GM12891 (cell line): ENCODE measurements at places on chromosomes 5 and 9.

DNA sequence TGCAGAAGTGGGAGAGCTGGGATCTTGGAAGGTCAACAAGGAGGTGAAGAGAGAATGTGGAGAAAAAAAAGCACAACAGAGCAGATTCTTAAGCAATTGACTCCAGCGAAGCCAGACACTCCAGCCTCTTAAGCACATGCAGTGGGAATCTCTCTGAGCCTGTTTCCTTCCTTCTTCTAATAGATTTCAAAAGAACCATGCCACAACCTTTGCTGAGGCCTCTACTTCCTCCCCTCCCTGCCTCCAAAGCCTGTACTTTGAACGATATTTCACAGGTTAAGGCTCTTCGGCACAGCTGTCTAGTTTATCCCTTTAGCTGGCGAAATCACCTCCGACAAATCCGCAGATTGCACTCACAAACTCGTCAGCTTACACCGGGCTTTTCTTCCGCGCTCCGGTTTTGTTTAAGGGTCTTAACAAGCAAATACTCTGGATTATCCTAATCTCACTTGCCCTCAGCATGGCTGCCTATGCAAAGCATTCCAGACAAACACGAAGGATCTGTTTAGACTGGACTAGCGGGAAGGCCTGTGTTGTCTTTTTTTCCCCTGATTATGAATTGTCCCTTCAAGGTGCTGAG is 211.6 kb upstream of the PANK3 start:
- no peak for DNase-seq

- DNase-seq, result no peak
These were observed 46.7 kb downstream of the TRIP13 start for GRCh38 chr5:939368-939767.

- no peak for DNase-seq
These were observed 63.5 kb upstream of the HAND1 start for GRCh38 chr5:154541553-154541952.

GRCh38 chr5:67164856-67165525 is 31.6 kb downstream of the CD180 start:
- DNase-seq, result no peak

DNA sequence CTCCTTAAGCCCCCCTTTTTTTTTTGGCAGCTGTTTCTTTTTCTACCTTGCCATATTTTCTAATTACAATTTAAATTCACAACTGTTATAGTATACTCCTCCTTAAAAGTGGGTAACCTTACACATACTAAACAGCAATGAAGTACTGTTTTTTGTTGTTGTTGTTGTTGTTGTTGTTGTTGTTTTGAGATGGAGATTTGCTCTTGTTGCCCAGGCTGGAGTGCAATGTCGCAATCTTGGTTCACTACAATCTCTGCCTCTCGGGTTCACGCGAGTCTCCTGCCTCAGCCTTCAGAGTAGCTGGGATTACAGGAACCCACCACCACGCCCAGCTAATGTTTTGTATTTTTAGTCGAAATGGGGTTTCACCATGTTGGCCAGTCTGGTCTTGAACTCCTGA is 669.1 kb upstream of the CDH6 start:
- no peak for DNase-seq

GRCh38 chr9:108367188-108367587 is 488.6 kb downstream of the ACTL7B start:
- DNase-seq, result no peak

- no peak for DNase-seq
These were observed 6.4 kb upstream of the SLC6A7 start for GRCh38 chr5:150183436-150183835.

- DNase-seq, result no peak
These were observed 828.9 kb downstream of the TLR4 start for GRCh38 chr9:118533101-118533500.

DNA sequence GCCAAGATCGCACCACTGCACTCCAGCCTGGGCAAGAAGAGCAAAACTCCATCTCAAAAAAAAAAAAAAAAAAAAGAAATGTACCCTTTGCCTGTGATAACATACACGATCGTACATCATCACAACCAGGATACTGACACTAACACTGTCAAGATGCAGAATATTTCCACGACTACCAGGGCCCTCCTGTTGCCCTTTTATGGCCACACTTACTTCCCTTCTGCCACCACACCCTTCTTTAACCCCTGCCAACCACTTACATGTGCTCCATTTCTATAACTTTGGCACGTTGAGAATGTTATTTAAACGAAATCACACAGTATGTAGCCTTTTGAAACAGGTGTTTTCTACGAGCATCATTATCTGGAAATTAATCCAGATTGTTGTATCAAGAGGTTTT is 69.0 kb upstream of the OTULINL start:
- no peak for DNase-seq

GRCh38 chr5:116343961-116344360 is 230.7 kb downstream of the SEMA6A start:
- DNase-seq, result no peak

DNA sequence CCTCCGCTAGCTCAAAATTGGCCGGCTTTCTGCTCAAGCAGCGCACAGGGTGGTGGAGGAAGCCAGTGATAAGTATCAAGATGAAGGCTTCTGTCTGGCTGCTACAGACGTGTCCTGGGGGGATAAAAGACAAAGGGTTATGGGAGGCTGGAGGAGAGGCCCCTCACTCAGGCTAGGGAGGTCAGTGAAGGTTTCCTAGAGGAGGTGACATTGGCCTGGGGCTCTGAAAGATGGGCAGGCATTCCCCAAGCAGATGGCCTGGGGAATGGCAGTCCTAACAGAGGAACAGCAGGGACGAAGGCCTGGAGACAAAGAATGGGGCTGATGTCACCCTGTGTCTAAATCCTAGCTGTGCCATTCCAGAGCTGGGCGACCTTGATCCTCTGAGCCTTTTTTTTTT is 32.3 kb downstream of the OLFML2A start:
- DNase-seq, result no peak

GRCh38 chr5:171137768-171138525 is 171.1 kb upstream of the TLX3 start:
- DNase-seq, result no peak

DNA sequence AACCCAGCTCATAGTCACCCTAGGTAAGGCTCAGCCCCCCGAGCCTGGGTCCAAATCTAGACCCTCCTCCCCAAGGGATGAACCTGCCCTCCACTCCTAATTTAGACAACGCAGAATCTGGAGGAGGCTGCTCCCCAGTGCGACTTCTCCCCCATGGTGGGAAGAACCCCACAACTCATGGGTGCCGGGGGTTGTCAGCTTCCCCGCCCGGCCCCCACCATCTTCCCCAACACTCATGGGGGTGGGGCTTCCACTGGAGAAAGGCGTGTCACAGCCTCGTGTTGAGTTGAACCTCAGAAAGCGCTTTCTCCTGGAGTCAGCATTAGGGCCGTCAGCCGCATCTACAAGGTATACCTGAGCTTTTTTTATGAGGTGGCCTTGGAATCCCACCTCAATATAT is 66.9 kb downstream of the IRX2 start:
- DNase-seq, result no peak

GRCh38 chr5:168227001-168227400 is 64.4 kb upstream of the WWC1 start:
- no peak for DNase-seq

- peak; percentile 26 for DNase-seq
These were observed 495 bp downstream of the OSTF1 start for GRCh38 chr9:75088646-75089372.

- DNase-seq, result no peak
These were observed 20.9 kb downstream of the TRAF2 start for GRCh38 chr9:136907011-136907914.

- DNase-seq, result no peak
These were observed 1110.1 kb upstream of the CDH10 start for GRCh38 chr5:25754895-25755294.

DNA sequence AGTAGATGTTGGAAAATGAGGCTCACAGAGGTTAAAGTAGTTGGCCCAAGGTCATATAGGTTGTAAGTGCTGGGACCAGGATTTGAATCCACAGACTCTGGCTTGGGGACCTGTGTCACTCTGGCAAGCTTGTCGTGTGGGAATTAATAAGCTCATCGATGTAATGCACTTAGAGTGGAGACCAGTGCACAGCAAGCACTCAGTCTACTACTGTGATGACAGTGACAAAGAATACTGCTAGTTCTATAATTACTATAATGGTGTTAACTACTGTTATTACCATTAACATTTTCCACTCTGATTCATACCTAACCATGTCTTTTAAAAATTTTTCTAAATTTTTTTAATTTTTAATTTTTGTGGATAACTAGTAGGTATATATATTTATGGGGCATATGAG is 12.8 kb downstream of the PAM start:
- DNase-seq, result no peak

GRCh38 chr5:56686337-56687195 is 128.8 kb upstream of the MAP3K1 start:
- no peak for DNase-seq

GRCh38 chr5:95939465-95939864 is 22.2 kb downstream of the ELL2 start:
- no peak for DNase-seq

GRCh38 chr5:54670281-54670680 is 152.7 kb downstream of the SNX18 start:
- no peak for DNase-seq

DNA sequence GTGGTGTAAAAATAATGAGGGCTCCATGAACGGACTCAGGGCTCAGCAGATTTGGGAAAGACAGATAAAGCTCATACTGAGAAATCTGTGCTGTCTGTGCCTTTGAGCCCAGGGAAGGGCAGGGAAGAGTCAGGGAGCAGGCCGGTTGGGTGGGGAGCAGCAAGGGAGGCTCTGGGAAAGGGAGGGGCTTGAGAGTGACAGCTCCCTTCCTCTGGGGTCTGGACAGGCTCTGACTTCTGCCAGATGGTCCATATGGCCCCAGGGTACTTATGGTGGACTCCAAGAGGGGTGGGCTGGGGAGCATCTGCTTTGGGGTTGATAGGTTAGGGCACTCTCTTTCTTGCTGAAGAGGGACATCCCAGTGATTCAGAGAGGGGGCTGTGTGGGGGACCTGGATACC is 2.1 kb downstream of the NPR2 start:
- no peak for DNase-seq

DNA sequence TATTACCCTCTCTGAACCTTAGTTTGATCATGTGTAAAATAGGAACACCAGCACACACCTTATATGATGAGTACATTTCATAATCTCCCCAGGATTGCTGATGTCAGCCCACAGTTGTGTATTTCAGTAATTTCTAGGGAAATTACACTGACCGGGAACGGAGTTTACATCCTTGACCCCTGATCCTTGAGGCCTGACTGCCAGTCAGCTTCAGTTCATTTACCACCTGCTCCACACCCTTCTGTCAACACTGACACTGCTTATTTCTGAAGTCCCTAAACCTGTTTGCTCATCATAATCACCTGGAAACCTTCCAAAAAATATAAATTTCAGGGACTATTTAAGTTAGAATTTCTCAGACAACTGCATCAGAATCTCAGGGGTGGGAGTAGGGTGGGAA is 55.3 kb downstream of the ZNF622 start:
- DNase-seq, result no peak

- no peak for DNase-seq
These were observed 40.9 kb downstream of the TRIO start for GRCh38 chr5:14184082-14184481.

DNA sequence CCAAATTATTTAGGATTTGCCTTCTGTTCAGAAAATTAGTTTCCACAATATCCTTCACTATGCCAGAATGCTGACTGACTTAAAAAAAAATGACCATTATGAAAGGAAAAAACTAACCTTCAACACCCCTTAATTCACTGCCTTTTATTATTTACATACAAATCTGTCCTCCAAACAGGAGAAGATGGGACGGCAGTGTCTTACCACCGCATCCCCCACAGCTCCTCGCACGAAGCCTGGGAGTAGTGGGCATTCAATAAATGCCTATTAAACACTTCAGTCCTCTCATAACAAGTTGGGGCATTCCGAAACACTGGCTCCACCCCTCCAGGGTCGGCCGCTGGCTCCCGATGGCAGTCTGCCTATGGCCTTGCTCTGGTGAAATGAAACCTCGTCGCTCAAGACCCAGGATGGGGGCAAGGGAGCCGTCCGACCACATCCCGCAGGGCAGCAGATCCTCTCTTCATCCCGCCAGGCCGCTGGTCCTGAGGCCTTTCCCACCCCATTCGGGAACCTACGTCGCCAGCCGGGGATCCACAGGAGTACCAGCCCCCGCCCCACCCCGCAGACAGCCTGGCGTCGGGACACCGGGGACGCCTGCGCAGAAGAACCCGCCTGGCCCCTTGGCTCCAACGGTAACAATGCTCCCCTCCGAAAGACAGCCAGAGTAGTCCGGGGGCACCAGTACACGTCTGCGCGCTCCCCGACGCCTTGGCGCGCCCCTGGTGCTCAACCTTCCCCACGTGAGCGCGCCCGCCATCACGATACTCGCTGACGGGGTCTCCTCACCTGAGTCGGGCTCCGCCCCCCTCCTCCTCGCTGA is 613 bp downstream of the ZBTB5 start:
- DNase-seq, result no peak

GRCh38 chr9:133597316-133597957 is 11.8 kb downstream of the FAM163B start:
- no peak for DNase-seq

GRCh38 chr5:163730206-163730756 is 224.9 kb downstream of the MAT2B start:
- no peak for DNase-seq

DNA sequence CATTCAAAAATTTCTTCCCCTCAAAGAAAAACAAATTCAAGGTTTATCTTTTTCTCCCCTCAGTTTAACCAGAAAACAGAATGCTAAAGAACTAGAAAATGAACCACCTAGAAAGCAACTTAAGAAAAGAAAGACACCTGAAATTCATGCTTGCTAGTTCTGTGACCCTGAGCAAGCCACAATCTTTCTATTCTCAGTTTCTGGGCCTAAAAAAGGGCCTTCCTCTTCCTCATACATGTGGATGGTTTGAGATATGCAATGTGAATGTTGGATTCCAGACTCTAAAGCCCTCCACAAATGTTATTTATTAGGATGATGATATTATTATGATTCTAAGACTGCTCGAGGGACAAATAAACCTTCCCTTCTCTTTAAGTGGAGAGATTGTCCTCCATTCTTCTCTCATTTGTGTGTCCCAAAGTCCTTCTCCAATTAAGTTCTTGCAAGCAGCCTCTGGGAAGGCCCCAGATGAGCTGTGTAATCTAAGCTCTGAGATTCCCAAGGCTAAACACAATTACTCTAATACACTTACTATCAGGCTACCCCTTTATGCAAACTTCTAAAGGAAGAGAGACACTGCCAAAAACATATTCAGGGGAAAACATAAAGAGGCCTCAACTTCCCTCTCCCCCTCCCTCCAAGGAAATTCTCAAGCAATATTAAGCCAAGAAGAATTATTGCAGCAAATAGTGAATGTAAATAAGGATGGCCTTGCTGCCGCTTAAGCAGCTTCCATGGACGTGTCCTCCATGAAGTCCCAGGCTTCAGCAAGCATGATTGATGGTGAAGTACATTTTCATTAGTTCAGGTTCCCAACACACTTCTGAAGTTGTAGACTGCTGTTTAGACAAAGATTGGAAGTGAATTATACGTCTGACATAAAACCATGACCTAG is 80.2 kb downstream of the PRKACG start:
- no peak for DNase-seq

- no peak for DNase-seq
These were observed 65.0 kb downstream of the SEMA6A start for GRCh38 chr5:116509483-116510244.
